ENCODE measurements at places on chromosomes 6 and 20.

DNA sequence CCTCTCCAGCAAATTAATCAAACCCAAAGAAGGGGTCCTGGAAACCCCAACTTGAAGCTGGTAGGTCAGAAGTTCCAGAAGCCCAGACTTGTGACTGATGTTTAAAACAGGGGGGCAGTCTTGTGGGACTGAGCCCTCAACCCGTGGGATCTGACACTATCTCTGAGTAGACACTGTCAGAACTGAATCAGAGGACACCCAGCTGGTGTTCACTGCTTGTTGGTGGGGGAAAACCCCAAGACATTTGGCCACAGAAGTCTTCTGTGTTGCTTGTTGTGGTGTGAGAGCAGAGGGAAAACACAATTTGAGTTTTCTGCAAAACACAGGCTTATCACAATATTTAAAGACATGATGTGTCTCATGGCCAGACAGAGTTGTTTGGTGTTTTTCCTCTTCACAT lies 29.9 kb downstream of the KIF13A start:
- no peak for DNase-seq

DNA sequence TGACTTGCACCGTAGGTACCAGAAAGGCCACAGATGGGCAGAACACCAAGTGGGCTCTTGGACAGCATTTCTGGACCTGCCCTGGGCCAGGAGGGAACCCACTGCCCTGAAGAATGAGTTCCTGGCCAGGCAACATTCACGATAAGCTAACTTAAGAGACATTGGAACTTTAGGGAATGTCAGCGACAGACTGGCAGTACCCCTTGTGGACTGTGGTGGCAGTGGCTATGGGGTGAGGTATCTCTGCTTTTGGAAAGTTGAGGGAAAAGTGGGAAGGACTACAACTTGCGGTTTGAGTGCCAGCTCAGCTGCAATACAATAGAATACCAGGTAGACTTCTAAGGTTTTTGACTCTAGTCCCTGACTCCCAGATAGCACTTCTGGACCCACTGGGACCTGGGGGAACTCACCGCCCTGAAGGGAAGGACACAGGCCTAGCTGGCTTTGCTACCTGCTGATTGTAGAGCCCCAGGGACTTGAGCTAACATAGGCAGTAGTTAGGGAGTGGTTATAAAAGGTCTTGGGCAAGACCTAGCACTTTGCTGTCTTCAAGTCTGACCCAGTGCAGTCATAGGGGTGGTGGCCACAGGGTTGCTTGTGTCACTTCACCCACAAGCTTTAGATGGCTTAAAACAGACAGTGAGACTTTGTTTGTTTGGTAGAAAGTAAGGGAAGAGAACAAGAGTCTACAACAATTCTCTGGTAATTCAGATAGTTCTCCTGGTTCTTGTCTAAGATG lies 617.6 kb downstream of the COL12A1 start:
- no peak for DNase-seq

DNA sequence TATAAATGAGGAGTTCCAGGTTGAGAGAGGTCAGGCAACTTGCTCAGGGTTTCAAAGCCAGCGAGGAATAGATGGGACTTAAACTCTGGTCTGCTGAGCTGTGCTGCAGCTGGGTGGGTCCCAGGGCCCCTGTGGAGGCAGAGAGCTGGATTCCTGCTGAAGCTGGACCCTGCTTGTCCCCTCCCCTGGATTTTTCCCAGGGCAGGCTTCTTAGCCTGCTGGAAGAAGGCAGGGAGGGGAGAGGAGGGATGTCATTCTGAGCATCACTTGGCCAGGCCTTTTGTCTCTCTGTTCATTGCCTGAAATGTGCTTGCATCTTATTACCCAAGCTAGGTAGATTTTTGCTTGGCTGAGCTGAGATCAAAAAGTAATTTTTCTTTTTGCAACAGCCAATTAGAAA lies 133.7 kb downstream of the DHX35 start:
- DNase-seq, result no peak

- DNase-seq, result no peak
These were observed 5.9 kb downstream of the GMEB2 start for GRCh38 chr20:63620991-63621390.

DNA sequence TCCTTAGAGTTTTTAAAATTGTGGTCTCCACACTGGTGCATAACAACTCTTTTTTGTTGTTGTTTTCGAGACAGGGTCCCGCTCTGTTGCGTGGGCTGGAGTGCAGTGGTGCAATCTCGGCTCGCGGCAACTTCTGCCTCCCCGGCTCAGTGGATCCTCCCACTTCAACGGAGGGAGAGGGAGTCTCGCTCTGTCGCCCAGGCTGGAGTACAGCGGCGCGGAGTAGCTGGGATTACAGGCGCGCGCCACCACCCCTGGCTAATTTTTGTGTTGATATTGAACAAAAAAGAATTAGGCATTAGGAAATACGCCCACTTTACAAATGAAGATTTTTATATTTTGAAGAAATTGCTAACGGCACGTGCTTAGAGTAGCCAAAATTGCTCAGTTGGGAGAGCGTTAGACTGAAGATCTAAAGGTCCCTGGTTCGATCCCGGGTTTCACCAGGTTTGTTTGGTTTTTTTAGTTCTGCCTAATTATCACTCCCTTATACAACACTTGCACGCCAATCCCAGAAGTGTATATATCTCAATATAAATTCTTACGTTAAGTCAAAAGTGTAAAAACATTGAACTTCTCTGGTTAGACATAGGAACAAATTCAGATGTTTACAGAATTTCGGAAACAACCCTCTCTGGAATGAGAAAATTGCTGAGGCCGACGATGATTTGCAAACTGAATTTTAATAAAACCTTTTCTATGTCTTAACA lies 159.6 kb downstream of the TRIM27 start:
- no peak for DNase-seq

- no peak for DNase-seq
These were observed 12.1 kb upstream of the XRN2 start for GRCh38 chr20:21291026-21291425.

DNA sequence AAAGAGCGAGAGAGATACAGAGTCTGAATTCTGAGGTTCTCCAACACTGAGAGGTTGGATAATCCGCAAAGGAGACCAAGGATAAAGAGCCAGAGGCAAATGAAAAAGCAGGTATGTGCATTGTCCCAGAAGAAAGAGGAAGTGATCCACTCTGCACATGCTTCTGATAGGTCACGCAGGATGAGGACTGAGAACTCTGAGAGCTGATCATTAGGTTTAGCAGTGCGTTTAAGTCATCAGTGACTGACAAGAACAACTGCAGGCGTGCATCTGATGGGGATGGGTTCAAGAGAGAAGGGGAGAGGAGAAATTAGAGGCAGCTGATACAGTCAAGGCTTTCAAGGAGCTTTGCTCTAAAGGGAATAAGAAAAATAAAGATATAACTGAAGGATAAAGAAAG lies 301.2 kb upstream of the SGK1 start:
- DNase-seq, result no peak

GRCh38 chr20:6683021-6683977 lies 84.2 kb upstream of the BMP2 start:
- no peak for DNase-seq

DNA sequence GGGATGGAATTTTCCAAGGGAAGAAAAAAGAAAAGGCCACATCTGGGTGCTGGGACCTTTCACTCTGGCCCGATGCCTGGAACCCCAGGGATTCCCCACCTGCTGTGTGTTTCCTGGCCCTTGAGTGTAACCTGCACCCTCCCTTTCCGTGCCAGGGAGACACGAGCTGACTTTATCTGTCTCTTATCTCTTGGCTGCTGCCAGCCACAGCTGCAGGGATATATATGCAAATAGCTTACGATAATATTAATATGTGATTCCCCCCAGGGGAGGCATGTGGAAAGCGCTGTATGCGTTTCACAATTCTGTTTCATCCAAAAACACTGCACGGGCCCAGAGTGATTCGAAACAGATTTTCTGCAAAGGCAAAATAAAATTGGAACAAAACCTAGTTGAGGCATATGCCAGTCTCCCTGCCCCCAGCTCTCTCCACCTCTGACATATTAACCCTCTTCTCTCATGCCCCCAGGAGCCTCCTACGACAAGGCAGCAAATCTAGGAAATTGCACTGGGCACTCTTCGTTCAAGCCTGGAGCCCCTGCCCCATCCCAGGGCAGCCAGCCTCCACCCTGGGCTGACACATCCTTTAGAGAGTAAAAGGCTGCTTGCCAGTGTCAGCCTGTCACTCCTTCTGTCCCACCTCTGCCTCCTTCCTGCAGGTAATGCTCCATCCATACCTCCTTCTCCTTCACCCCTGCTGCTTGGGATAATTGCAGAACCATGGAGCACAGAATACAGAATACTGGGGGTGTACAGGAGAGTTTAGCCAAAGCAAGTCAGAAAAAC lies 1.3 kb downstream of the RIPOR3 start:
- DNase-seq, result no peak

GRCh38 chr20:46034039-46034438 lies 5.0 kb downstream of the SLC12A5 start:
- no peak for DNase-seq

DNA sequence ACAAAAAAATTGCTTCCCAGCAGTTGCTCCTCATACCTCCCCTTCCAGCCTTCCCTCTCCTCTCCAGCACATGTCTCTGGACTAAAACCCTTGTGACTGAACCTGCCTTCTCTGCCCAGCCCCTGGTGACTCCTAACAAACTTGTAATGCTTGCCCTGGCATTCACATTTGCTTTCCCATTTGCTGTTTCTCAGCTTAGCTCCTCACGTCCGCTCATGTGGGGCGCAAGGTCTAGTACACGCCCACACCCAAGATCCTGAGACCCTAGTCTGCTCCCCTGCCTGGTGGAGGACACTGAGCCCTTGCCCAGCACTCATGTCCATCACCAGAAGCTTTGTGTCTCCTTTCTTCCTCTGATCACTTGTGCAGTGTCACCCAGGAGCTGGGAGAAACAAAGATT lies 18.3 kb upstream of the RBPJL start:
- DNase-seq, result no peak

- DNase-seq, result no peak
These were observed 45.3 kb downstream of the CDK19 start for GRCh38 chr6:110769923-110770322.

- DNase-seq, result no peak
These were observed 48.2 kb downstream of the SIRPA start for GRCh38 chr20:1943275-1944002.

- peak; percentile 34 for DNase-seq
These were observed 39.7 kb downstream of the TRAM2 start for GRCh38 chr6:52537001-52537753.

DNA sequence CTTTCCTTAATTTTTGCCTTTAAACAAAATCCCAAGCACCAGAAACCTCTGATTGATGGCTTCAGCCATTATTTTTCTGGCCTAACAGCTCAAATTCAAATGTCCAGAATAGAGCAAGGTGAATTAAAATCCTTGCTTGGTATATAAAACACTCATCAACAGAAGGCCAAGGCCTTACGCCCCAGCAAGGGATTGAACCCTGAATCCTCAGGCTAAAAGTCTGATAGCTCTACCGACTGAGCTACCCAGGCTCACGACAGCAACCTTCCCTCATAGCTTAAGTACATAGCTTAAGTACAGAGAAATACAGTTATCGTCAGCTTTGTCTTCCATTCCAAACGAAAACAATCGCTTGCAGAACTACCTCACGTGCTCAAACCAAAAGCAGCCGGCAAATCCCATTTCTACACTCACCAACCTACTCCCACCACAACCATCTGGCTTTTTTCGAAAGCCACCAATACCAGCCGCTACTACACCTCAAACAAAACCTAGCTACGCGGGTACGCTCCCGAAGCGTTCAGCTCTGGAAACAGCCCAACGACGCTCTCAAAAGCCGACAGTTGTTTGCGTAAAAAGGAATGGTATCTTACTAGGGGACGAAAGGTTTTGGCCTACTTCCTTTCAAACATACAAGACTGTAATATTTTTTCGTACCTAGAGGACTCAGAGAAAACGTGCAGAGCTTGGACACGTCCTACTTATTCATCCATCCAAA lies 167.5 kb downstream of the GPX5 start:
- no peak for DNase-seq

DNA sequence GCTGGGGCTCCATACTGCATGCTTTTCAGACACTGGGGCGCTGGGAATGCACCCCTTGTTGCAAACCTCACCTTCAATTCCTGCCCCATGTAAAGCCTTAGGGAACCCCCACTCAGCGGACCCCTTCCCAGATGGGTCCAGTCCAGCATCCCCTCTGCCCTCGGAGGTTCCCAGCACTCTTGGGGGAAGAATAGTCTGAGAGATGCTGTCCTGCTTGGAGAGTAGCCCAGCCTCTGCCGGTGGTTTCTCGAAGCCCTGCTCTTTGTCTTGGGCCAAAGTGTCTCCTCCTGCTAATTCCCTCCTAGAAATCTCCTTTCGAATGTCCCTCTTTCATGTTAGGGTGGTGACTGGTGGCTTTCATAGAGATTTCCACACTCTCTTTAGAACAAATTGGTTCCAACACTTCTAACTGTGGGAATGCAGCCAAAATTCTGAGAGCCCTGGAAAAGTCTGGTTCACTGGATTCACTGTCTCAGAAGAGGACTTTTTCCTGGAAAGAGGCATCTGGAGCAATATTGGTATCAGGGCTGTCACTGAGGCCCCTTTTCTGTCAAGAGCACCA lies 24.9 kb upstream of the SULF2 start:
- DNase-seq, result no peak

DNA sequence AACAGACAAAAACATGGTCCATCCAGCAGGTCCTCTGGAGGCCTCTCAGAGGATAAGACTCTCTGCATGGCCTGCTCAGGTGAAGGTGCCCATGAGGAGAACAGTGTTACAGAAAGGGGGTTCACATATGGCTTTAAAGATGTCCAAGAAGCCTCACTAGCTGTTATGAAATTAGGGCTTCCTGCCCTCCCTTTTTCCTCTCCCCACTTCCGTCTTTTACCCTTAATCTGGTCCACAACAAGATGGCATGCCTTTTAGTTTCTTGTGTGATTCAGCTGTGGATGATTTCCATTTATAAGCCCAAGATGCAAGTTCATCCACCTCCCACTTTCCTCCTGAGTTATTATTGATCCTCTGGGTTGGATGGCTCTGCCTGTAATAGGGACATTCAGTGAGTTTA lies 14.0 kb downstream of the GCNT2 start:
- DNase-seq, result no peak

Measured in activated CD8-positive, alpha-beta T cell treated with anti-CD3 and anti-CD28 coated beads for 36 hours (primary cell).